ENCODE measurements at places on chromosomes 4 and X. TPM values are rescaled to one million over a fixed set of nuclear protein-coding genes. Genes with fewer than 3 reads are reported as not detected.

GRCh38 chrX:63404332-63404731 lies 53.2 kb upstream of the SPIN4 start:
- no peak for DNase-seq

DNA sequence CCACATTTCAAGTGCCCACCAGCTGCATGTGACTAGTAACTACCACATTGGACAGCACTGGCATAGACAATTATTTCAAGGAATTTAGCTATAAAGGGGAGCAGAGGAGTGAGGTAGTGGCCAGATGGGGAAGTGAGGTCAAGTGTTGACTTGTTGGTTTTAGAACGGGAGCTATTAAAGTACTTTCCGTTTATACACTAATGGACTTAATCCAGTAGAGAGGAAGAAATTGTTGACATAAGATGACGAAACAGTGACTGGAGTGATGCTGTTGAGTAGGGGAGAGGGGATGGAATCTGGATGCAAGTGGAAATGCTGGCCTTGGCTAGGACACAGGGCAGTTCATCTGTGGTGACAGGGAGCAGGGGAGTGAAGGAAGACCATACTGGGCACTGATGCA lies 154.4 kb downstream of the AMMECR1 start:
- no peak for DNase-seq

- no peak for DNase-seq
Measured at GRCh38 chr4:1793496-1793840, 375 bp downstream of the FGFR3 start.

DNA sequence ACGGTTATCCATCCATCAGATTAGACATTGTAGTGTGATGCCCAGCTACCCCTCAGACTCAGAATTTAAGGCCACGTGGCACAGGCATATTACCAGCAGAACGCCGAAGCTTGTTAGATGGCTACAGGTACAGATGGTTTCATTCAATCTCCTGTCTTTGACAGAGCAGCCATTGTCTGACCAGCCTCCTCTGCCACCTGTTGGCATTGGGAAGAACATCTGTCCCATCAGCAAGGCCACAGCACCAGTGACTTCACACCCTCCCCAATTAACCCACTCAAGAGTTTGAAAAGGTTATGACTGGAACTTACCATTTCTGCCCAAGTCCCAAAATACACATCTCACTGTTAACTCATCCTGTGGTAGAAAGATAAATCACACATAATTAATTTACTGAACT lies 22.0 kb upstream of the PHKA2 start:
- DNase-seq = no peak

- DNase-seq = no peak
Measured at GRCh38 chr4:171601091-171601490, 212.1 kb upstream of the GALNTL6 start.

GRCh38 chrX:143401160-143401559 lies 116.1 kb downstream of the SPANXN3 start:
- no peak for DNase-seq

DNA sequence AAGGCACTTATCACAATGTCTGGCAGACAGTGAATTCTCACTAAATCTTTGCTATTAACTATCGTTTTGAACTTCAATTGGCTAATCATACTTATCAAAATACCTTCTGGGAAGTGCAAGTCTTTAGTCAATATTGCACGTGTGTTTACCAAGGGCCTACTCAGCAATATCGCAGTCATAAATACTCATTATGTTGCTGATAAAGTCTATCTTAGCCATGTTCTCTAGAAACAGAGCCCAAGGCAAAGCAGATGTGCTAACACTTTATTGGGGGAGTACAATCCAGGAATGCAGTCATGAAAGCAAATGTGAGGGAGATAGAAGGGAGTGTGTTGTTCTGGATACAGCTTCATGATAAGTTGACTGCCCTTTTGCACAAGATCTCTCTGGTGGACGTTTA lies 90.5 kb downstream of the FBXO8 start:
- no peak for DNase-seq

GRCh38 chrX:9668537-9668936 lies 97.1 kb downstream of the GPR143 start:
- no peak for DNase-seq

DNA sequence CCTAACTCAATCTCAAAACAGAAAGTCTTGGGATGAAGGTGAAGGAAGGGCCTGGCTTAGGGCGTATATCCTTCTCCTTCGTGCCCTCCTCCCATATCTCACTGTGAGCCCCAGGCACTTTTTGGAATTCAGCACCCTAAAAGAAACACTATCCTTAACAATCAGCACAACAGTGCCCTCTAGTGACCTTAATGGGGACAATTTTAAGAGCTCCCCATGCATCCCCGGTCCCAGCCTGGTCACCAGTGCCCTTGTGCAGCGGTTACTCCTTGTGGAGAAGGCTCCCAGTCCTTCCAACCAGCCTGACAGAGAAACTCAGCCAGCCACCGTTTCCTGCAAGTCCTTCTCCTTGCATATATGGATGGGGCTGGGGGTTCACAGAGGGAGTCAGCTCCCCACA lies 4.2 kb downstream of the PAK3 start:
- DNase-seq = no peak

- DNase-seq = no peak
Measured at GRCh38 chr4:89289312-89289711, 18.3 kb downstream of the GPRIN3 start.

PF4V1 gene
- polyA plus RNA-seq = not detected

SGMS2 gene
- 8.5 TPM for polyA plus RNA-seq

CDX4 gene
- not detected for polyA plus RNA-seq

DUX4 gene
- 1.2 TPM for polyA plus RNA-seq
